ENCODE measurements at places on chromosomes 1 and 21. TPM values are rescaled to one million over a fixed set of nuclear protein-coding genes. Genes with fewer than 3 reads are reported as not detected.

Gene COG2
- 30.5 TPM for total RNA-seq

GRCh38 chr21:28442624-28443023 is 550.1 kb downstream of the LTN1 start:
- no peak for DNase-seq

DNA sequence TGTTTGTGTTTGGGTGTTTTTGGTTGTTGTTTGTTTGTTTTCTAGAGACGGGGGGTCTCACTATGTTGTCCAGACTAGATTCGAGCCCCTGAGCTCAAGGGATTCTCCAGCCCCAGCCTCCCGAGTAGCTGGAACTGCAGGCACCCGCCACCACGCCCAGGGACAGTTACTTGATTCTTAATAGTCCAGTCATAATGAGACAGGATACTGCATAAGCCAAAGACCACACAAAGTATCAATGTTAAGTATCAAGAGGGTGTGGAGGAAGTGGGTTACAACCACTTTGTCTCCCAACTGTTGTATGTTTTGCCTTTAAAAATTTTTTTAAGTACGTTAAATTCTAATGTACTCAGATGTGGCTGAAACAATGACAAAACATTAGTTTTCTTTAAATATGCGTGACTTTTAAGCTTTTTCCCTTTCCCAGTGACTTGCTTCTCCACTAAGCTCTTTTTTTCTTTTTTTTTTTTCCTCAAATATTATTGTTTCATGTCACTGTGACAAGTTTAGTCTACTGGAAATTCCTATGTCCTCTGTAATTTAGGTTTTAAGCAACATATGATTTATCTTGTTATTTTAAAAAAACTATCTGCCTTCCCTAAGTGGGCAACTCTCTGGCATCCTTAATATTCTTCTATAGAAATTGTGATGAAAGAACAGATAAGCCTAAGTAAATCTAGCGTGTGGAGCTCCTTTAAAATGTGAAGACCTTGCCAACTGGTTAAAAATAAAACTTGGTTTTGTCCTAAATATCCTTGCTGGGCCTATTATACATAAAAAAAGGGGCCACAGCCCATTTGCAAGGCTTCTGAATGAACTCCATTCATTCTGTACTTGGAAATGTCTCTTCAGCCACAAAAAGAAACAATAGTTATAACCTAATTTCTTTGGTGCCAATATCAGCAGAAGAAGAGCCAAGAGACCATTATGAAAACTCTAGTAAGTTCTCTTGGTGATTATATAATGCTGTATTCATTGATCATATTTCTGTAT is 56.2 kb upstream of the DPH5 start:
- no peak for DNase-seq

Gene LCE1E
- total RNA-seq = not detected

DNA sequence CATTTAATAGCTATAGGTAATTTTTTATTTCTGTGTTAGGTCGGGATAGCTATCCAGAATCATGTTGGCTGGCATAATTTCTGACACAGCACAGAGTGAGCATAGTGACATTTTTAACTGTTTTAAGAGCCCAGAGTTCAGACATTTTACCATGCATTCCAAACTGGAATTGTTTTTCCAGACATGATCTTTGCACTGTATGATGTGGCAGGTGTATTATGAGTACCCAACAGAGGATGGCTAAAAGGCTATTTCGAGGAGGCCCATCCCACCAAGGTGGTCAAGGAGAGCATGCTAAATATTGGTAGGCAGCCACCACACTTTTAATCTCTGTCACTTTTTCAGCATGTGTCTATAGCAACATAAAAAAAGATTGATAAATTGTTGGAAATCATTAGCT is 137.3 kb upstream of the ST6GALNAC5 start:
- DNase-seq = no peak

DNA sequence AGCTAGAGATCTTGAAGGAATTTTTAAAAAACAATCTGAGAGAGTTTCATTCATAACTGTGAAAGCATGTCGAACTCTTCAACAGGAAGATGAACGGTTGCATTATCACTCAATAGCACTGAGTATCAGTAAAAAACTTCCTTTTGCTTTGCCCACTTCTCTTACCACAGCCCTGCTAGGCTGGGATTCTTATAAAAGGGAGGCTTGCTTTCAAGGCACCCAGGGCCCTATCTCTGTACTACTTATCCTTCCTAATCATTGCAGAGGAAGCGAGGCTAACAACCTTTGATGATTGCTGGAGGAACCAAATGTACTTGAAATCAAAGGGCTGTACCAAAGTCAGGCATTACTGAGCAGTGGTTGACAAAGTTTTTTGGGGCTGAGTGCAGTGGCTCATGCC is 71.2 kb downstream of the SNRPE start:
- DNase-seq = no peak

- DNase-seq = peak; percentile 70
Measured at GRCh38 chr1:203368624-203369451, 17.9 kb upstream of the FMOD start.

- no peak for DNase-seq
Measured at GRCh38 chr1:180935326-180936109, 22.8 kb downstream of the KIAA1614 start.

Gene RBP7
- total RNA-seq = 29.9 TPM

- DNase-seq = no peak
Measured at GRCh38 chr1:81714636-81715035, 86.1 kb upstream of the ADGRL2 start.

Gene SELE
- total RNA-seq = 0.59 TPM

- DNase-seq = no peak
Measured at GRCh38 chr1:213452501-213452900, 401.5 kb downstream of the RPS6KC1 start.

- no peak for DNase-seq
Measured at GRCh38 chr1:175563236-175563895, 180.0 kb downstream of the TNR start.

DNA sequence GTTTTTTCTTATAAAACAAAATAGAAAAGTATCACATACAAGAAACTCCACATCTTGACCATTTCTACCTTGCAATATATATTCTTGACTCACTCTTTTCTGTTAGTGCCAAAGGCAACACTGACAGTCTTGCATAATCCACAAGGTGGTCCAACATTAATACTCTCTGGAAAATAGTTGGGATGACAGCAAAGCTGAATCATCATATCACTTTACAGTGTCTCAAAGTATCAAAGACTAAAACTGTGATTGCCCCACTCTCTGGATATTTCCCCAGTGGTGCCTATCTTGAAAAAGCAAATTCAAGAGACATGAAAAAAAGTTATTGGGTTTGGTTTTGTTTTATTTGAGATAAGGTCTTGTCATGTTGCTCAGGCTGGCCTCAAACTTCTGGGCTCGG is 14.6 kb upstream of the TGFBR3 start:
- DNase-seq = no peak

DNA sequence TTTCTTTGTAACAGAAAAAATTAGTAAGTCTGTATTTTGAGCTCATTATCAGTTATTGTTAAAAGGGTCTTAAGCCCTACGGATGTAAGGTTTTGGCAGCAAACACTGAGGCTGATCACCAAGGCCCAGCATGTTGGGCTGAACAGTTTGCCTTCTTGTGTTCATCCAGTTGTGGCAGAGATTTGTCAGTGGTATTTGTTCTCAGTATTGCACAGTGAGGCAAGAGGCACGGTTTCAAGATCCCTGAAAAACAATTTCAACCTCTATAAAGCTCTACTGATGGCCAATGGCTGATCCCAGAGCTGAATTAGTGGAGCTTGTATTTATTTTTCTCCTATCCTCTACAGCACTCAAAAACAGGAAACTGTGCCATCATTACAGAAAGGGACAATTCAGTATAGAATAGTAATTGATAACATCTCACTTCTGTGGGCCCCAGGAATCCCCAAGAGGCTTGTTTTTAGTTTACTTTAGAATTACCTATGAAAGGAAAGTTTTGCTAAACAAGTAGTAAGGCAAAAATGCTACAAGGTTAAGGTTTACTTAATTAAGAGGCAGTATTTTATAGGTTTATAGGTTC is 191.8 kb upstream of the RAB4A start:
- DNase-seq = no peak

DNA sequence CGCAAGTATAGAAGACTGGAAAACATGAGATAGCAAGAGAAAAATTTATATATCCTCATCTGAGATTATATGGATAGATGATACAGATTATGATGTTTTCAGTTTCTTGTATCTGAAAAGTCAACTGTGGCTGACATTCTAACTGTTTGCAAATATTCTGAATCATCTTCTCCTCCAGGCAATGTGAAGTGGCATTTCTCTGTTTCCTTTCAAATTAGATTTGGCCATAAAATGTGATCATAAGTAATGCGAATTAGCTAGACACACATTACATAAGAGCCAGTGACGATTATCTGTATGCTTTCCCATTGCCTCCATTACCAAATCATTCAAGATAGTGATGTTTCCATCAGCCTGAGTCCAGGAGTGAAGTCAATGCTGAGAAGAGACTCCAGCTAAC is 265.2 kb downstream of the BRINP3 start:
- no peak for DNase-seq

GRCh38 chr1:31943546-31944184 is 5.5 kb upstream of the PTP4A2 start:
- no peak for DNase-seq

Gene OR2T11
- total RNA-seq = not detected
